Activated CD8-positive, alpha-beta T cell treated with anti-CD3 and anti-CD28 coated beads, Interleukin-2, amount 10 ng/mL, durations not matched to agents 7 days and 5 days (primary cell): ENCODE measurements at places on chromosomes 7 and 10. TPM values are rescaled to one million over a fixed set of nuclear protein-coding genes. Genes with fewer than 3 reads are reported as not detected.

The NRG3 gene
- not detected for total RNA-seq

The DDC gene
- not detected for total RNA-seq

The CFAP43 gene
- 0.18 TPM for total RNA-seq

The SKIDA1 gene
- 0.11 TPM for total RNA-seq

The SEMA4G gene
- 0.40 TPM for total RNA-seq

The AKR1C8 gene
- total RNA-seq, result not detected

The OR2A1 gene
- total RNA-seq, result not detected

The TAS2R4 gene
- 0.74 TPM for total RNA-seq

The MINDY4 gene
- 1.5 TPM for total RNA-seq

The TMEM236 gene
- total RNA-seq, result not detected

The SLC16A12 gene
- not detected for total RNA-seq

The RADIL gene
- 0.50 TPM for total RNA-seq

The UTF1 gene
- not detected for total RNA-seq
